ENCODE measurements at places on chromosomes 5 and 9. TPM values are rescaled to one million over a fixed set of nuclear protein-coding genes. Genes with fewer than 3 reads are reported as not detected.

GRCh38 chr5:65043843-65044359 is 275.2 kb downstream of the CWC27 start:
- no peaks in the 10 kb centered on the region for H3K36me3 ChIP-seq
- H3K4me3 ChIP-seq, result no peak overlapping the region
- no peaks in the 10 kb centered on the region for H3K27me3 ChIP-seq
- DNase-seq, result no peak

GRCh38 chr5:103513701-103514100 is 48.9 kb downstream of the NUDT12 start:
- no peaks in the 10 kb centered on the region for H3K36me3 ChIP-seq
- no peak for DNase-seq
- H3K27ac ChIP-seq, result no peak overlapping the region
- H3K4me1 ChIP-seq, result no peaks in the 10 kb centered on the region
- H3K27me3 ChIP-seq, result peaks cover 2% of the 10 kb centered on the region

Gene FOXD4L4
- total RNA-seq, result not detected

Gene PCDHGA11
- total RNA-seq, result 0.39 TPM

DNA sequence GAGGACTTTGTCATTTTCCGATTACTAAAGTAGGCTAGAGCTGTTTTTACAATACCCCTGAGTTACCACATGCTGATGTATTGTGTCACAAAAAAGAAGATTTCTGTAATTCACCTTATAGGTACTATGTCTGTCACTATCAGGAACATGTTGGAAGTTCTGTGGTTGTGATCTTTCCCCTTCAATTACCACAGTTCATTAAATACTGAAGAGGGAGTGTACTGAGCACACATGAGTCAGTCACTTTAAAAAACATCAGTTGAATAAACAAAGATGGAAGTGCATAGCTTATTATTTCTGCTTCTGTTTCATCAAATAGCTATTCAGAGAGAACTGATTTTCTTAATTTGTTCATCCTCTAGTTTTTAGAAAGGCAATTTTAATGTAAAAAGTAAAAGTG is 31.7 kb downstream of the AP3S1 start:
- no peak for DNase-seq
- H3K27ac ChIP-seq, result no peak overlapping the region
- H3K36me3 ChIP-seq, result peaks cover 44% of the 10 kb centered on the region
- H3K4me1 ChIP-seq, result peaks cover 7% of the 10 kb centered on the region
- H3K4me3 ChIP-seq, result no peak overlapping the region
- no peaks in the 10 kb centered on the region for H3K27me3 ChIP-seq

DNA sequence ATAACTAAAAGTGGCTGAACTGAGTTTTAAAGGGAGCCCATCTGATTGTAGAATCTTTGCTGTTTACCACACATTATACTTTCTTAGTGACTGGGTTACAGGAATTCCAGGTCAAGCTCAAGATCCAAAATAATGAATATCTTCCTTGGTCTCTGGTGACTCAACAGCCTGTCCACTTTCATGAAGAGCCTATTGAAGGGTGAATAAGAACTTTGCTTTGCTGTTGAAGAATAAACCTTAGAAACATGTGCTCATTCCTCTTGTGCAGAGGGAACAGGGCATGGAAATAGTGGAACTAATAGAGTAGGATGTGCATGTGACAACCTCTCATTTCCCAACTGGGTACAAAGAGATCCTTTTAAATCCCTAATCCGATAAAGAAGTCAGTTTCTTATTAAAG is 21.4 kb downstream of the ALDH1A1 start:
- H3K4me1 ChIP-seq, result no peaks in the 10 kb centered on the region
- H3K27me3 ChIP-seq, result no peaks in the 10 kb centered on the region
- H3K27ac ChIP-seq, result no peak overlapping the region
- H3K36me3 ChIP-seq, result no peaks in the 10 kb centered on the region
- no peak overlapping the region for H3K4me3 ChIP-seq
- DNase-seq, result no peak

Gene NAIP
- total RNA-seq, result 7.4 TPM

Measured in activated T-helper 2 cell treated with anti-CD3 and anti-CD28 coated beads, Interferon-gamma antibody, Interleukin-2, Interleukin-4, amounts not matched to agents 10 μg/mL and 5 μg/mL and 100 μg/mL, durations not matched to agents 14 hours and 24 hours and 36 hours (primary cell).